ENCODE measurements at places on chromosomes 7 and 10. TPM values are rescaled to one million over a fixed set of nuclear protein-coding genes. Genes with fewer than 3 reads are reported as not detected.

The CNNM1 gene
- polyA plus RNA-seq = not detected

The ACTR3C gene
- polyA plus RNA-seq = 6.5 TPM

The PSD gene
- polyA plus RNA-seq = 2.0 TPM

The GLI3 gene
- 0.63 TPM for polyA plus RNA-seq

The PHTF2 gene
- 4.1 TPM for polyA plus RNA-seq

The HOXA2 gene
- not detected for polyA plus RNA-seq

The AKR1C3 gene
- 219 TPM for polyA plus RNA-seq

DNA sequence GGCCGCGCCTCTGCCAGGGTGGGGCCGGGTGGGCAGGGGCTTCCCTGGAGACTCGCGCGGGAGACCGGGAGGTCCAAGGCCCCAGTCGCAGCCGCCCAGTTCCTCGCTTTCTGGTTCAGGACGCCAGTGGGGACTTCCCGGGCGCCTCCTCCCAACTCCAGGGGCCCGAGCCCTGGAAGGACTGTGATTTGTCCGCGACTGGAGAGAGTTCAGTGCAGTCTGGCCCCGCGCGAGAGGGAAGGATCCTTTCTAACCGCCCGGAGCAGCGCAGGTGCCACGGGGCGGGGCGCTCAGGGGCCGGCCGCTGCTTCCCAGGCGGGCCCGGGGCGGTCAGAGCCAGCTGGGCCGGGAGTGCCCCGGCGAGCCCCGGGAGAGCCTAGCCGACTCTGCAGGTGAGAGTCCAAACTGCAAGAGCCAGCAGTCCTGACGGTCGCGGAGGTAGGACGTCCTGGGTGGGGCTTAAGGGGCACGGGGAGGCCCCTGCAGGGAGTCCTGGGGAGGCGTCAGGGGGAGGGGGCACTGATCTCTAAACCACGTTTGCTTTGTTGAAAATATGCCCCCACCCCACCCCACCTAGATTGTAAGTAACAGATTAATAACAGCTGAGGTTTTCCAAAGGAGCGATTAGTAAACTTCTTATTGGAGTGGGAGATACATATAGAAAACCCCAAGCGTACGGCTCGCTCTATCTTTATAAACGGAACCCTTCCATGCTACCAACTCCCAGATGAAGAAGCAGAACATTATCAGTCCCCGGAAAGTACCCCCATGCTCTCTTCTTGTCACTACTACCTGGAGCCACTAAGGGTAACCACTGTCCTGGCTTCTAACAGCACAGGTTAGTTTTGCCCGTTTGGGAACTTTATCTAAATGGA, 8.2 kb downstream of the NKX2-3 start:
- DNase-seq = no peak

- no peak for DNase-seq
Measured at GRCh38 chr7:30650421-30650808, 31.8 kb downstream of the CRHR2 start.

DNA sequence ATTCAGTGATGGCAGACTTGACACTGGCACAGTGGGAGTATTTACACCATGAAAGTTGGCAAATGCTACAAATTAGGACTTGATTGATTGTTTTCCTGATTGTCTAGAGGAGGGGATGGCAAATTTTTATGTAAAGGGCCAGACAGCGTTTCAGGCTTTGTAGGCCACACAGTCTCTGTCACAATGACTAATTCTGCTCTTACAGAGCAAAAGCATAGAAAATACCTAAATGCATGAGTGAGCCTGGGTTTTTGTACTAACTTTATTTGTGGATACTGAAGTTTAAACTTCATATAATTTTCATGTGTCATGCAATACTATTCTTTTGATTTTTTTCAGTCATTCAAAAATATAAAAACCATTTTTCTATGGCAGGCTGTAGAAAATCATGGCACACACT, 9.0 kb upstream of the ARMS2 start:
- DNase-seq = no peak

DNA sequence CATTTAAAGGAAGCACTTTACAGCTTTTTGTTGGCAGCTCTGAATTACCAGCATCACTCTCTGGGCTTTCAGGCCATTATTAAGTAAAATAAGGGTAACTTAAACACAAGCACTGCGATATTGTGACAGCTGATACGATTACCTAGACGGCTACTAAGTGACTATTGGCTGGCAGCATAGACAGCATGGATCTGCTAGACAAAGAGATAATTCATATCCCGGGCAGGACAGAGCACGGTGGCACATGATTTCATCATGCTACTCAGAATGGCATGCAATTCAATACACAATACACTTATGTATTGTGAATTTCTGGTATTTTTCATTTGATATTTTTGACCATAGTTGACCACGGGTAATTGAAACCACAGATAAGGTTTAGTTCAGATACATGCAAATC, 522.0 kb upstream of the LRRN3 start:
- DNase-seq = no peak

DNA sequence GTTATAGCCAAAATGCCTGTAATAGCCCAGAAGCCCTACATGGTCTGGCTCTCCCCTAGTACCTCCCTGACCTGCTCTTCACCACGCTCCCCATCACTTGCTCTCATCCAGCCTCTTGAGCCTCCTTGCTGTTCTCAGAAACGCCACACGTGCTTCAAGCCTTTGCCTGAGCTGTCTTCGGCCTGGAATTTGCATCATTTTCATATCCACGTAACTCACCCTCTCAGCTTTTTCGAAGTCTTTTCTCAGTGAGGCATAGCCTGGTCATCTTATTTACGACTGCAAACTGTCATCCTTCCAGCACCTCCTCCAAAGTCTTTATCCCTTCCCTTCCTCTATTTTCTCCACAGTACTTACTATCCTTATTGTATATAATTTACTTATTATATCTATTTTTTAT, 151.0 kb upstream of the AHR start:
- DNase-seq = no peak

GRCh38 chr10:66575251-66575855, 350.5 kb upstream of the LRRTM3 start:
- no peak for DNase-seq

GRCh38 chr10:4678023-4678950, 147.7 kb upstream of the AKR1E2 start:
- no peak for DNase-seq

DNA sequence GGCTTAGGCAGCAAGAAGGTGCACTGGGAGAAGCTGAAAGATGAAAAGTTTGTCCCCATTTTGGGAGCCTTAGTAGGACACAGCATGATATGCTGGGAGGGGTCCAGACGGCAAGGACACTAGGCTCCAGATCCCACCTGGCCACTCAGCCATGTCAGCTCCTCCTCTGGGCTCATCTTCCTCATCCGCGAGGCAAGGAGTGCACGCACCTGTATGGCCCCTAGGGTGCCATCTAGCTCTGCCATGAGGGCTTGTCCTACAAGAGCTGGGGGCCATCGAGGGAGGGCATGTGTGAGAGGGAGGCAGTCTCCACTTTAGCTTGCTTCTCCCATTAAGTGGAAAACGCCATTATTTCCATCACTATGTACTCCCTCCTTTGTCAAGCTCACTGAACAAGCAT, 136.2 kb upstream of the ADAM12 start:
- DNase-seq = no peak

GRCh38 chr7:157477550-157478212, 140.9 kb downstream of the DNAJB6 start:
- no peak for DNase-seq

DNA sequence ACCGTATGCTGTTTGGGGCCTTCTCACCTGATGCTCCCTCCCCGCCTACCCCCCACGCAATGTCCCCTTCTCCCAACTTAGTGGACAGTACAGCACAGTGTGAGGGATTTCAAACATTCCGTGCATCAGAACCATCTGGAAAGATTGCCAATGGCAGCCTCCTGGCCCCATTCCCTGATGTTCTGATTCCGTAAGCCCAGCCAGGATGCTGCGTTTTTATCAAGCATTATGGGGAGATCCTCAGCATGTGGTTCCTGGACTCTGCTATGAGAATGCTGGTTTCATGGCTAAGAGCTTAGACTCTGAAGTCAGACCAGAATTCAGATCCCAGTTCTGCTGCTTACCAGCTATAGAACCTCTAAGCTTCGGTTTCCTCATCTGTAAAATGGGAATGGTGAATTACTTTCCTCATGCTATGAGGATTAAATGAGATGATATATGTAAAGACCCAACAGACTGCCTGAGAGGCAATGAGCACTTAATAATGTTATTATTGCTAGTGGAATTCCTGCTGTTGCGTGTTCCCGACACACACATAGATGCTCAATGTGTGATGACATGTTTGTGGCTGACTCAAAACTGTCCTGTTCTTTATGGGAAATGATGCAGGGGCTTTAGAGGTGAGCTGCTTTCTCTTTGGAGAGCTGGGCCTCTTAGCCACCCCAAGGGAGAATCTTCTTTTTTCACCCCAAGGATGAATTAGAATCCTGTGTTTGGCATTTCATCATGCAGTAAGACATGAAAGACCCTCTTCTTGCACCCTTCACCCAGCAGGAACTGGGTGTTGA, 60.8 kb upstream of the SMNDC1 start:
- DNase-seq = no peak

DNA sequence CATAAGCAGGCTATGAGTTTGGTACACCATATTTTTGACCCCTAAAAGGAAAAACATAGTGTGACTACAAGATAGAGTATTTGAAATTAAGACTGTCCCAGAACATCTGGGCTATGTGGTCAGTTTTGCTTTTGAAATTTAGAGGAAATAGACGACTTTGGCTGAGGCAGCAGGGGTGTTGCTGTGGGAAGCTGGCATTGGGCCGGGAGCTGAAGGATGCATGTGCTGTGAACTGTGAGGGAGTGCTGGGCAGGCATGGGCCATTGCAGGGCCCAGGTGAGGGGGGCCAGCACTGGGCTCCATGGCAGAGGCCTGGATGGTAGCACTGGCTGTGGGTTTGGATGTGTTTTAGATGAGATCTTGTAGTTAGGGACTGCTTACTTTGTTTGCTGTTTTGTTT, 168.3 kb downstream of the BMPER start:
- no peak for DNase-seq

DNA sequence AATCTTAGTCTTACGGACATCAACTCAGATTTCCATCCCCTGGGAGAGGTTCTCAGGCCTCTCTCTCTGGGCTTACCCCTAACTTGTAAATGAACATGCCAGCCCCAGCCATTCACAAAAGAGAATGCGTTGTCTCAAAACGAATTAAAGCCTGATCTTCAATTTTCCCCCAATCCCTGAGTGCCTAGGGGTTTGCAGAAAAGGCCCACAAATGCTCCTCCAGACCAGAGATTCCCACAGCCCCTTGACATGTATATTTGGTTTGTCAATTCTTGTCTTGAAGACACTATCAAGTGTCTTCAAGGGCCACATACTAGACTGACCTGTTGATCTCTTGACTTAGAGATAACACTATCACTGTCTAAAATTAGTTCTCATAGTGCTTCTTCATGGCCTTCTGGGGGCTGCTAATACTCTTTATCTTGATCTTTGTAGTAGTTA, 11.9 kb upstream of the HOXA13 start:
- no peak for DNase-seq

DNA sequence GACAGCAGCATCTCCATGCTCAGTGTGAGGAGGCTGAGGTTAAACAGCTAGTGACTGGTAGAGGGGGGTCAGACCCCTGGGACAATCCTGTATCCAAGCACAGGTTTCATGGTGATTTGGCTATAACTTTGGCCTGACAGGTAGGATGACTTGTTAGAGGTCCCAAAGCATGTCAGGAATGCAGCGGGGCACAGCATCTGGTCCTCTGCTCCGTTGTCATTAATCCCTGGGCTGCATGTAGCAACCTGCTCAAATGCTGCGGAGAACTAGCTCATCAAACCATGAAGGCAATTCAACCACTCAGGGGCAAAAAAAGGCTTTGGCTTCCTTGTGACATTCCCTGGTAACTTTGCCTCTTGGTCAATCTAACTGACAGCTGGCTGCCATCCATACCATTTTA, 26.8 kb downstream of the WNT2 start:
- no peak for DNase-seq

- DNase-seq = peak; percentile 20
Measured at GRCh38 chr10:58384095-58384494, 1.1 kb upstream of the TFAM start.

- no peak for DNase-seq
Measured at GRCh38 chr7:13032576-13032975, 345.1 kb downstream of the ARL4A start.

- no peak for DNase-seq
Measured at GRCh38 chr7:130273081-130273932, 6.6 kb downstream of the CPA2 start.

Data from immature natural killer cell (primary cell).